ENCODE measurements at places on chromosomes 13 and 19.

DNA sequence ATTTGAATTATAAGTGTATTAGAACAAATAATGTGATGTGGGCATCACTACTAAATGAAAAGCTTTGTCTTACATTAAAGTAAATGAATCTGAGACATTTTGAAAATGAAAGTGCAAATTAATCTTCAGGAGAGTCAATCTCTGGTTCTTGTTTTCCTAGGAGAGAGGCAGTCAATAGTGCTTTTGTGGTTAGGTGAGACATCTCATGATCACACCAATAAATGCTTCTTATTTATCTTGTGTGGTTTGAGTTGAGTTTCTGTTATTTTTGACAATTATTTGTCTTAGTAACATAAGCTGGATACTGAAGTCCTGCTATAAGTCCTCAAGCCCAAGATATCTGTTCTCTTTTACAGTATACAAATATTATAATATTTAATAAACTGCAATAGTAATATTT lies 1378.0 kb upstream of the PCDH9 start:
- DNase-seq, result no peak

DNA sequence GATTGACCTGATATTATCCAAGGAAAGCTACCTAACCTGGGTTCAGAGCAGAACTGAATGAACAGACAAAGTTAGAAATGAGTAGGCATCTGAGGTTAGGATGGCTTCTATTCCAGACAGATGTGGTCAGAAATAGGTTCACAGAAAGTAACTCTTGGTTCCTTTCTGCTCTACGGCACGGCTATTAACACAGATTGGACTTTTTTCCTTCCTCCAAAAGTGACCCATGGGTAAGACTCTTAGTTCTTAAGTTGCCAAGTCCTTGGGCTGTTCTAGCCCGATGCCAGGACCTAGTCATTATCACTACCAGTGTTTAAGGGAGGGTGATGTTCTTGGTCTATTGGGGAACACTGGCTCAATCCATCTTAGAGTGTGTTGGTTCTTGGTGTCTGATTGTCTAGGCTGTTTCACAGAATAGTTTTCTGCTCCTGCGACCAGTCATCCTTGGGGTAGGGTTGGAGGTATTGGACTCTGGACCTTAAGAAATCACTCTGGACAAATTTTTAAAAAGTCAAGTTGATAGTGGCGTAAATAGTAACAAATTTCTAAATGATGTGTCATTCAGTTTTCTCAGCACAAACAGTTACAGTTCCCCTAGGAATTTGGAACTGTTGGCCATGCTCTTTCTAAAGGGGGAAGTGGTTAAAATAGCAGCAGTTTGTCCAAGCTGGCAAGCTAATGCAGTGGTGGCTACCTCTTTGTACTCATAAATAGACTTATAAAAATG lies 60.1 kb upstream of the MYCBP2 start:
- no peak for DNase-seq

DNA sequence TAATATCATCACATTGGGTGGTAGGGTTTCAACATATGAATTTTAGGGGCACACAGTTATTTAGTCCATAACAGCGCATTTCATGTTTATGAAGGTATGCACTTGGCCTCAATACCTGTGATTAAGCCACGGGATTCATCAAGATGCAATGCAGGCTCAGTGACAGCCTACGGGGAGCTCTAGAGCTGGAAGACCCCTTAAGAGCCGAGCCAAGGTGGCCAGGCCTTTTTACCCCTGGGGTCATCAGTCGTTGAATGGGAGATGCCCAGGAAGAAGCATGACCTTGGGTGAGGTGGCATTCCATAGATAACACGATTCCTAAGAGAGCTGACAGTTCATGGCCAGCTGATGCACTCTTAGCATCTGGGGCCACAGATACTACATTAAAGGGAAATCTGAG lies 380.0 kb downstream of the ZNF536 start:
- DNase-seq, result no peak

GRCh38 chr13:66513728-66514127 lies 716.4 kb downstream of the PCDH9 start:
- no peak for DNase-seq

DNA sequence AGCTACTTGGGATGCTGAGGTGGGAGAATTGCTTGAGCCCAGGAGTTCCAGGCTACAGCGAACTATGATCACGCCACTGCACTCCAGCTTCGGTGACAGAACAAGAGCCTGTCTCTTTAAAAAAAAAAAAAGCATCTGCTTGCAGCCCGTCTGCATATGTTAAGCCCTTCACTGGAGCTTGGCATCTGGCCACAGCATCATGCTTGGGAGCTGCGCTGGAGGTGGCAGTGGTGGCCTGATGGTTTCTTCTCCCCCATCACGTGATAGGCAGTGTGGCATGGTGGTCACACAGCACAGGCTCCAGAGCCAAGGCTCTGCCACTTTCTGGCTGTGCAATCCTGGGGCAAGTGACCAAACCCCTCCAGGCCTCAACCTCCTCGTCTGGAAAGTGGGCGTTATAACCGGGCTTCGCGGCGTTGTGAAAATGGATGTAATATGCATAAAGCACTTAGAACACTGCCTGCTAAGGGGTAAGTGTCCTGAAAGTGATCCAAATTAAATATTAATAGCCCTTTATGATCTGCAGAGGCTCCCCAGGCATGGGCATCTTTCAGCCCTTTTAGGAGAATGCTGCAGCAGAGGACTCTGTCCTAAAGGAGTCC lies 24.4 kb downstream of the MARK4 start:
- DNase-seq, result no peak

DNA sequence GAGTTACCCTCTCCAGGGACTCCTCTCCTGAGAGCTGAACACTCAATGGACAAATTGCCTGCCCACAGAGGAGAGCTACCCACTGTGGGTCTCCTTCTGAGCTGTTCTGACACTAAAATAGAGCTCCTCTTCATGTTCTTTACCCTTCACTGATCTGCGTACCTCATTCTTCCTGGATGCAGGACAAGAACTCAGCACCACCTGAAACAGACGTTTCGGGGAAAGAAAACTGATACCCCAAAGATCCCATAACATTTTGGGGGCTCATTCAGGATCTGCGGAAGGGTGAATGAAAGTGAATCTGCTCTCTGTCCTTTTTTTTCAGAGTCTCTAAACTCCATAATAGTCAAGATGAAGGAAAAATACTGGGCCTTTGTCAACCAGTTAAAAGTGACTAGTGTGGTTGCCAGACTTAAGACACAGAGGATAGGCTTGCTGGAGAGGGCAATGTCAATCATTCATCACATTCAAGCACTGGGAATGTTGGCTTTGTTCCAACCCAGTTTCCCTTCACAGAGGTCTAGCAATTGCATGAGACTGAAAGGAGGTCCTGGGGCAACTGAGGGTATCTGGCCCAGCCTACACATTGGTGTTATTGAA lies 136.7 kb upstream of the SLITRK6 start:
- no peak for DNase-seq

DNA sequence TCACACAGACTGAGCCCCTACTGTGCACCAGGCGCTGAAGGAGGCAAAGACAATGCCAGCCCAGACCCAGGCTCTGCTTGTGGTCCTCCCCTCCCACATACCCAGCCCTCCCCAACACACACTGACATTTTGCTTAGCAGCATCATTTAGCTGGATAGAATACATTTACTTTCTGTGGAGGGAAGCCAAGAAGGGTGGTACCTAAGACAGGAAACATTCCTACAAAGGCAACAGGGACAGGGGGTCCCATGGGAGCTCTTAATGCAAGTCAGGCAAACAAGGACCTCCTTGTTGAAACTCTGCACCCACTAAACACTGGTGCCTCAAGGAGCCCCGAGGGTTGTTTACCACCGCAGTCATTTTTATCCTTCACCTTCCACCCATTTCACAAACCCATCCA lies 77.0 kb upstream of the ZNF507 start:
- DNase-seq, result no peak

GRCh38 chr13:25288966-25289365 lies 1.7 kb upstream of the MTMR6 start:
- no peak for DNase-seq

DNA sequence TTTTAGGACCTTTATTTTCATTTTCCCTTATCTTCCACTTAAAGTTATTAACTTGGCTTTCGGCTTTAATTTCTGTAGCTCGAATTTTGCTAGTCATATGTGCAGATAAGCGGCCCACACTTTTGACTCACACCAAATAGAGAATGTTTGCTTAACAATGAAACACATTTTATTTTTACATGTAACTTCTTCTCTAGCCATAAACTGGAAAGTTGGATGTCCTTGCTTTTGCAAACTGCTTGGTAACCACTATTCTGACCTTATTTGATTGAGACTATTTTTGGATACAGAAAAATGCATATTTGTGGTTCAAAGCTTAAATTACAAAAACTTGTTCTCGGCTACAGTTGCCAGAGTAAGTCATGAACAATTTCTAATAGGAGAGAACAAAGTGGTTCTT lies 600.0 kb downstream of the KCTD12 start:
- no peak for DNase-seq

DNA sequence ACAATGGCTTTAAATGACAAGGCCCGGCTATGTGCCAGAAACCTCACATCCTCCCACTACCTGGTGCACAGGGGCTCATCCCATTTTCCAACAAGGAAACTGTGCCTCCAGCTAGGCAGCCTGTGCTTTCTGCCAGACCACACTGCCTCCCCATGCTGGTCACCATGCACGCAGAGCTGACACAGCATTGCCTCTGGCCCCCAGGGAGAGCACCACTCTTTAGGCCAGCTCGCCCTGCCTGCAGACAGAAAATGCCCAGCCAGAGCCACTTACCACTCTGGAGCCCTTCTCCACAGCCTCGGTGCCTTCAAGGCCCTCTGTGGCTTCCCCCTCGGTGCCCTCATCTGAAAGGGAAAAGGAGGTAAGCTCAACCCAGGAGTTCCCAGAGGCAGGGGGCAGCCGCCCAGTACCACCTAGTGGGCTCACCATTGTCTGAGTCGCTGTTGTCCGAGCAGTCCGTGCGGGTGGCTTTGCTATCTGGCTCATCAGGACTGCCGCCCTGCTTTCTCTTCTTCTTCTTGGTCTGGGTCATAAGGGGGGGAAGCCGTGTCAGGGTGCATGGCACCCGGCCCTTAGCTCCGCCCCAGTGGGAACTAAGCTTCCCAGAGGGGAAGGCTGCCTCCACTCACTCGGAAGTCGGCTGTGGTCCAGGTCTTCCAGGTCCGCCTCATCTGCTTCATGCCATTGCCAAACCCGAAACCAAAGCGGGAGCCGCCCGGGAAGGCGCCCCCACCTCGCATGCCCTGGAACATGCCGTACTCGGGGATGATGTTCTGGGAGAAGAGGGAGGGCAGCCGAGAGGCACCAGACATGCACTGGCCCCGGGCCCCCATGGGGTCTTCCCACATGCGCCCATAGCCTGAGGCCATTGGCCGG lies 18.0 kb downstream of the AKAP8L start:
- DNase-seq, result no peak

DNA sequence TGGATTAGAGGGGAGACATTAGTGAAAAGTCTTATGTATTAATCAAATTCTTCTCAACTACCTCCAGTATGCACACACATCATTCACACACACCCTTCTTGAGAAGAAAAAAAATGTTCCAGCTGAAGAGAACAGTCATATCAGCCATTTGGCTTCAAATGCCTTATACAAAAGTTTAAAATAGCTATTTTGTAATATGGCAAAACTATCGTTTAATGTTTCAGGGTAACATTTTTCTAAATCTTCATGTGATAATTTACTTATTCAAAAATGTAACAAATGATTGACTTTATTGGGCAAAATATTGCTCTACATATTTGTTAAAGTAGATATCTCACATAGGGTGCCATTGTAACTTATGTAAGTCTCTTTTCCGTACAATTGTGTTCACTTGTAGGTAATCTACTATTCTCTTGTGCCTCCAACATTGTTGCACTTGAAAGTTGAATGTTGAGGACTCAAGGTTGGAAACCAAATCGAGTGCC lies 13.6 kb downstream of the ZIC2 start:
- DNase-seq, result no peak

Measured in CD4-positive, alpha-beta T cell treated with Interleukin-17A for 4 hours (primary cell).